ENCODE measurements at places on chromosomes 7 and 10.

- DNase-seq, result no peak
Observed at GRCh38 chr7:26393818-26394217, 102.2 kb downstream of the SNX10 start.

DNA sequence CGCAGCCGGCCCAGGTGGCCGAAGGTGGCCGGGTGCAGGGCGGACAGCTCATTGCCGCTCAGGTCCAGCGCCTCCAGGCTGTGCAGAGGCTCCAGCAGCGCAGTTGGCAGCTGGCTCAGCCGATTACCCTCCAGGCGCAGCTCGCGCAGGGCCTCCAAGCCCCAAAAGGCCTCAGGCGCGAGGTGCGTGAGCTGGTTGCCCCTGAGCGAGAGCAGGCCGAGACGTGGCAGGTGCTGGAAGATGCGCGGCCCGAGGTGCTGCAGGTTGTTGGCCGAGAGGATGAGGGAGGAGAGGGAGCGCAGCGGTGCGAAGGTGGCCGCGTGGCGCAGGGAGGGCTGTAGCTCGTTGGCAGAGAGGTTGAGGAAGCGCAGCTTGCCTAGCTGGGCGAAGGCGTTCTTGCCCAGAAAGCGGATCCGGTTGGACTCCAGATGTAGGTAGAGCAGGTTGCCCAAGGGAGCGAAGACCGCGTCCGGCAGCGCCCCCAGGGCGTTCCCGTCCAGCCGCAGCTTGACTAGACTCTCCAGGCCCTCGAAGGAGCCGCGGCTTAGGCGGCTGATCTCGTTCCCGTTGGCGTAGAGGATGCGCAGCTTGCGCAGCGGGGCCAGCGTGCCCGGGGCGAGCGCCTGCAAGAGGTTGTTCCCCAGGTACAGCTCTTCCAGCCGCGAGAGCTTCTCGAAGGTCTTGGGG, 923 bp downstream of the TRIL start:
- no peak for DNase-seq

DNA sequence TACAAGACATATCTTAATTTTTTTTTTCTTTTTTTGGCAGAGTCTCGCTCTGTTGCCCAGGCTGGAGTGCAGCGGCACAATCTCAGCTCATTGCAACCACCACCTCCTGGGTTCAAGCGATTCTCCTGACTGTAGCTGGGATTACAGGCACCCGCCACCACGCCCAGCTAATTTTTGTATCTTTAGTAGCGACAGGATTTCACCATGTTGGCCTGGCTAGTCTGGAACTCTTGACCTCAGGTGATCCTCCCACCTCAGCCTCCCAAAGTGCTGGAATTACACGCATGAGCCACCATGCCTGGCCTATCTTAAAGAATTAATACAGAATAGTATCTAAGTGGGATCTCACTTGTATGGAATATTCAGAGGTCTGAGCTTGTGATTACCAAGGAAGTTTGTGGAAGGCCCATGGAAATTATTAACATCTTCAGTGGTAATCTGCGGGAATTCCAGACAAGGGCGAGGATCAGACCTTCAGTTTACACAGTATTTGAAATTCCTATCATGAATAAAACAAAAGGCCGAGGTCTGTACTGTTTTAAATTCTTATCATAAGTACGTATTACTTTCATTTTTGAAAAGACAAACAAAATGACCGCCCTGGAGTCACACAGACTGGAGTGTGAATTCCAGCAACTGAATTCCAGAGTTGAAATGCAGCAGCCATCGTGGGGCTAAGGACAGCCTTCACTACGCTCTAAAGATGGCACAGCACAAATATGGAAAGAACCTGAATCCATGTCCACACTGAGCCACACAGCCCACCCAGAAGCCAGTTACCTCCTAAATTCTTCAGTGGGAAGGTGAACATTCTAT, 16.7 kb downstream of the GPRIN2 start:
- DNase-seq, result no peak

DNA sequence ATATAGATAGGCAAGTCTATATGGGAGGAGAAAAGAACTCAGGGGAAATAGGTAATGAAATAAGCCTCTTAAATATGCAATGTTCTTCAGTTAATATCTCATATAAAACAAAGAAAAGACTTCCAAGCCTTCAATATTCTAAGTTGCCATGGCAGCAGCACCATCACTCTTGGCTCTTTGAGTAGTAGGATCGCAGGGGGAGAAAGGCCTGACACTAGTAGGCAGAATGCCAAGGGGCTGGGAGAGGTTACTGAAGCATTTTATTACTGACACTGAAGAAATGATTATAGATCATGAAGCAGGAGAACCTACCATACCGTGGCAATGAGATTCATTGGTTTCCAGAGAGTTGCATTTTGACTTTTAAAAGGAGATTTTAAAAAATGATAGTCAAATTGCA, 193.9 kb downstream of the NXPH1 start:
- no peak for DNase-seq

DNA sequence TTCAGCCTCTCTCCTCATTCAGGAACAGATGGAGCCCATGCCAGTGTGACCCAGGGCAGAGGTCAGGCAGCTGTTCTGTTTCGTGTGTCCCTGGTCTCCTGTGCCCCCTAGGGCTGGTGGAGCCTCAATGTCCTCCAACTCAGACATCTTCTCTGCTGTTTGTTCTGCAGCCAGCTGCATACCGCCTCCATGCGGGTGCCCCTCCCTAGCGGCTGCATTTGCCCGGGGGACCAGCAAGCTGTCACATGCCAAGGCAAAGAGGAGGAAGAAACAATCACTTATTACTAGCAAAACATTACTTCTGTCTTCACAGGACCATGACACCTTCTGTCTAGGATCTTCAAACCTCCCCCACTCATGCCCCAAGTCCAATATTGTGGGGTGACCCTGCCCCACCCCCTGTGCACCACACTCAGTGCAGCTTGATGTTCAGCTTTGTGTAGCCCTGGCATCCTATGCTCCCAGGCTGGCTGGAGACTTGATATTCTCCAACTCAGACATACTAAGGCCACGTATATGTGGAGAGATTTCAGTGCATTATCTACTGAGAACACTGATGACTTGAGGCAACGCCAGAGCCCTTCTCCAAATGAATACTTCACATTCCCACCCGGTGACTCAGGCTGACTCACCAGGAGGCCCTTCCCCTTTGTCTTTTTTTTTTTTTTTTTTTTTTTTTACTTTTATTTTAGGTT, 188.9 kb downstream of the SKIDA1 start:
- no peak for DNase-seq

- no peak for DNase-seq
Observed at GRCh38 chr10:47457528-47457820, 26.4 kb downstream of the ANXA8 start.

DNA sequence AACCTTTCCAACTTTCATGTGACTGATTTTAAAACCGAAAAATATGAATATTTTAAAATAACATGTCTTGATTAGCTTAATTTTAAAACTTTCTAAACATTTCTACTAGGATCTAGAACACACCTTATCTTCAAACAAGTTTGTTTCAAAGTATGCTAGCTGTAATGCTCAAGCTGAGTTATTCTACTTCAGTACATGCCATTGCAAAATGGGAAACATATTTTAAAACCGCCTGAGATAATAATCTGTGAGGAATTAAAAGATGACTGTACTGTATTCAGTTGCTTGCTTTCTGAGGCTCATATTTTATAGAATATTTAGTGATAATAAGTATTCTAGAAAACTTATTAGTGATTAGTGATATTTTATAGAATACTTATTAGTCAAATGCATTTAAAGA, 99.6 kb downstream of the LMBR1 start:
- no peak for DNase-seq

DNA sequence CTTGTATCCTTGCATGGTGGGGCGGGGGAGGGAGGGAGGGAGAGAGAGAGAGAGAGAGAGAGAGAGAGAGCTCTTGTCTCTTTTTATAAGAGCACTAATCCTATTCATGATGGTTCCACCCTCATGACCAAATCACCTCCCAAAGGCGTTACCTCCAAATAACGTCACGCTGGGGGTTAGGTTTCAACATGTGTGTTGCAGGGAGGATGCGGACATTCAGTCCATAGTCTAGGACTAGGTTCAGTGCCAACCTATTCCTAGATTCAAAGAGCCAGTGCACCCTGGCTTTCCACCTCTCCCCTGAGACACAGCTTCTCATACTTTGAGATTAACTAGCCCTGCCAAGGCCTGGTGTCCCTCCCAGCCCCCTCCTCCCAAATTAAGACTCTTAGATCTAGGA, 123.0 kb downstream of the GRK5 start:
- DNase-seq, result no peak

DNA sequence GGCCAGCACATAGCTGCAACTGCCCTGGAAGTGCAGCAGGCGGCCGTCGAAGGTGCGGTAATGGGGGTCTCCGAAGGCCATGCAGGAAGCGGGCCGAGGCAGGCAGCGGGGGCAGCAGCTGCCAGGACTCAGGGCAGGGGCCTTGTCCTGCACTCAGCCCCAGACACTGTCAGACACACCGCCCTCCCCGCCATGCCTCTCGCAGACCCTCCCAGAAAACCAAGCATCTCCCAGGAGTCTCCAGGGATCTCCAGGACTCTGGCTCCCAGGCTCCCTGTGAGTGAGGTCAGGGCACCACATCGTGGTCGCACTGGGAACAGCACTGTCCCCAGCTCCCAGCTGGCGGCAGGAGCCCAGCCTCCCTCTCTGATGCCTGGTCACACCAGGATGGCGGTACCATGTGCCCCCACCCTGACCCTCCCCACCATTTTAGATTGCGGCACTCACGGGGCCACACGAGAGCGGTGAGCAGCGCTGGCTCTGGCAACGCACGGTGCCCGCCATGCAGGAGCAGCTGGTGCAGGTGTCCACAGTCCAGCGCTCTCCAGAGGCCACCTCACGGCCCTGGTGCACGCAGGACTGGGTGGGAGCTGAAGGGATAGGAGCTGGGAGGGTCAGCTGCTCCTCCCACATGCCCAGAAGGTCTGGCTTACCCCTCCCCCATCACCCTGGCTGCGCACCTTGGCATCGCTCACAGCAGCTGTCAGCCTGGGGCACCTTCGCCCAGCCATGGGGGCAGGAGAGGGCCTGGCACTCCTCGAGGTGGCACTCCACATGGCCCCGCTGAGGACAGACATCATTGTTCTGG, 17.5 kb downstream of the ATP6V1F start:
- no peak for DNase-seq

DNA sequence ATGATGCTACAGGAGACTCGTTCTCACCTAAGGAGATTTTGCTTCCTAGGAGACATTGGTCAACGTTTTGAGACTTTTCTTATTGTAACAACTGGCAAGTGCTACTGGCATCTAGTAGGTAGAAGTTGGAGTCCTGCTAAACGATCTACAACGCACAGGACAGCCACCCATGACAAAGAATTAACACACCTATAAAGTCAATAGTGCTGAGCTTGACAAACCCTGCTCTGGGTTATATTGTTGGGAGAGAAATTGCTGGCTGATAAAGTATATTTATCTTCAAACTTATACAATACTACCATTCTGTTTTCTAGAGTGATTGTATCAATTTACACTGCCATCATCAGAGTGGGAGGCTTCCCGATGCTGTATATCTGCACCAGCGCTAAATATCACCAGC, 57.8 kb downstream of the SAMD9 start:
- no peak for DNase-seq

GRCh38 chr10:88652616-88653015, 11.6 kb upstream of the LIPF start:
- DNase-seq, result no peak
